NCI-H146 (cell line): ENCODE measurements at places on chromosomes 1 and 21.

- DNase-seq, result peak; percentile 23
Measured at GRCh38 chr1:78045926-78046778, at the start of gene GIPC2. Gene GIPC2, plus strand, starts transcription at chr1:78045966. Its CDS starts 129 bp downstream, at chr1:78046095.

DNA sequence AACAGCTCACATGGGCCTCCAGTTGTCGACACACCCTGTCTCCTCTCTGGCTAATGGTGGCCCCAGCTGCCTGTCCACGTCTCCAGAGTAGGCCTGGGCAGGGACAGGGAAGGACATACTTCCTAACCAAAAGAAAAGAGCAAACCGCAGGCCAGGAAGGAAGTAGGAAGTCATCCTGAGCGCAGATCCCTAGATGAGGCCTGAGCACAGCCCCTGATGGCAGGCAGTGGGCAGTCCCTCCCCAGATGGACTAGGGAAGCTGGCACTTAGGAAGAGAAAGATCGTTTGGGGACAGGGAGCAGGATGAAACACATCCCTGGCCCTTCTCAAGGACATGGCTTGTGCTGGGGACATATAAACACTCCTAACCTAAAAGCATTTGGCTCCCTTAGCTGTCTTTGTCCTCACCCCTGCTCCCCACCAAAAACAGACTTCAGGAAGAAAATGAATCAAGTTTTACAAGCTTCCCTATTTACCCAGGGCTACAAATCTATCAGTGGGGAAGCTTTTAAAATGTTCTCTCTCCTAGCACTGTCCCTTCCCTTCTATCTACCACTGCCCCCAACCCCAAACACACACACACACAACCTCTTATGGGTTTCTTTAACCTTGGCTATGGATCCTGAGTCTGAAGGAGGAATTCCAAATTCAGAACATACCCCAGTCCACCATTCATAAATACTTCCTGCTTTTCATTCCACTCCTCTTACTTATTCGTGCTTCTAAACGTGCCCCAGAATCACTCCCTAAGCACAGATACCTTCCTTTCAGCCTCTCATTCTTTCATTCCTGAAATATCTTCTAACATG is 21.1 kb downstream of the SSBP3 start:
- DNase-seq, result no peak

GRCh38 chr1:229889031-229889517 is 178.0 kb upstream of the GALNT2 start:
- no peak for DNase-seq

DNA sequence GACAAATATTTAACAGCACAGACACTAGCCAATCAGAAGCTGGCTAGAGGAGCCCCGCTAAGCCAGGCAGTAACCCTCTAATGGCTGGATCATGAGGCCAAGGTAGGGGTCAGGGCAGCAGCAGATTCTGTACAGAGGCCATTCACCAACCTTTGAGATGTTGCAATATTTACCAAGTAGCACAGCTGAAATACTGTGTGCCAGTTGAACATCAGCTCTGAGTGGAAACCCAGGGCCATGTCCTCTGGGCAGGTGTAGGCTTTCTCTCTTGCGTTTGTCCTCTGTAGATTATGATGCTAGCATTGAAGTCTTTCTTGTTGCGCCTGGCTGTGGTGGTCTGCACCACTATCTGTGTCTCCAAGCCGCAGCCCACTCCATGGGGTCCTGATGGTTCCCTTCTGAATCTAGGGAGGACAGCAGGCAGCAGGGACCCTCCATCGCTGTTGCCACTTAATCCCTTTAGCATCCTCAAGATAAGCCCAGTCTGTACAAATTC is 2.5 kb upstream of the COG2 start:
- no peak for DNase-seq

DNA sequence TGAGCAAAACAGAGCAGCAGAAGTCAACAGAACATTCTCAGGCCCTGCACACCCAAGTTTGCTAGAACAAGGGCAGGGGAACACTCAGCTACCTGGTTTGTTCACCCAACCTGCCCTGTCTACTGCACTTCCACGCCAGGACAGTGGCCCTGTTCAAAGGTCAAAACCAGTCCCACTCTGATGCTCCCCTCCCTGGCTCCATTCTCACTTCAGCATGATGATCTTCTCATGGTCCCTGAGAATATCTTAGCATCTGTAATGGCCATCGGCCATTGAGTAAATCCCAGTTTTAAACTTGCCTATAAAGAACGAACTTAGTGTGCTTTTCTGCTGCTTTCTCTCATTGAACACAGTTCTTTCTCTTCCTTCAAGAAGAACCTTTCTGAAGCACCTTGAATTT is 293.6 kb downstream of the SMYD3 start:
- DNase-seq, result no peak

DNA sequence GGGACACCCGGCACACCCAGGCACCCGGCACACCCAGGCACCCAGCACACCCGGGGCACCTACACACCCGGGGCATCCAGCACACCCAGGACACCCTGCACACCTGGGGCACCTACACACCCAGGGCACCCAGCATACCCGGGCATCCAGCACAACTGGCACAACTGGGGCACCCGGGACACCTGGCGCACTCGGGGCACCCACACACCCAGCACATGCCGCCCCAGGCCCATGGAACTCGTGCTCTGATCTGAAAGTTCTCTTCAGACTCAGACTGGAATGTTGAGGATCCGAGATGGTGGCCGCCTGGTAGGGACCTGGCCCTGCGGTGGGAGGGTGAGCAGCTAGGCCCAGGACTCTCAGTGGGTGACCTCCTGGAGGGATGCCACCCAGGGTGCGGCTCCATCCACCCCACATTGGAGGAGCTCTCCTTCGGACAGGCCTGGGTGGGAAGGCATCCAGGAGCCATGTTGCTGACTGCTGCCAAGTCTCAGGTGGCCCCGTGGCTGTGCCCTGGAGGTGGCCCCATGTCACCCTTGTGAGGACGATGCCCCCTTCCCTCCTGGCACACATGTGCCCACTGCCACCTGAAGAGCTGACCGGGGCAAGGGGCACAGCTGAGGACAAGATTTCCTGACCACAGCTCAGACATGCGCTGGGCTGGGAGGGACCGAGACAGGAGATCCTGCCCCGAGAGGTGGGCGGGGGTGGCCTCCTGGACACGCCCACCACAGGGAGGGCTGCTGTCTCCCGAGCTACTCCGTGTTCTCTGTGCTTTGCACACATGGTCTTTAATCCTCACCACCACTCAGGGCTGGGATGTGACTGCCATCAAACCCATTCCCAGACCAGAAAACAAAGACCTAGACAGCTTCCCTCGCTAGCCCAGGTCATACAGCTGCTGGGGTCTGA is 37.0 kb downstream of the UBE2G2 start:
- DNase-seq, result no peak

- no peak for DNase-seq
Measured at GRCh38 chr1:63873751-63874150, 99.9 kb downstream of the ROR1 start.

GRCh38 chr1:33823830-33824229 is 40.0 kb upstream of the HMGB4 start:
- no peak for DNase-seq

DNA sequence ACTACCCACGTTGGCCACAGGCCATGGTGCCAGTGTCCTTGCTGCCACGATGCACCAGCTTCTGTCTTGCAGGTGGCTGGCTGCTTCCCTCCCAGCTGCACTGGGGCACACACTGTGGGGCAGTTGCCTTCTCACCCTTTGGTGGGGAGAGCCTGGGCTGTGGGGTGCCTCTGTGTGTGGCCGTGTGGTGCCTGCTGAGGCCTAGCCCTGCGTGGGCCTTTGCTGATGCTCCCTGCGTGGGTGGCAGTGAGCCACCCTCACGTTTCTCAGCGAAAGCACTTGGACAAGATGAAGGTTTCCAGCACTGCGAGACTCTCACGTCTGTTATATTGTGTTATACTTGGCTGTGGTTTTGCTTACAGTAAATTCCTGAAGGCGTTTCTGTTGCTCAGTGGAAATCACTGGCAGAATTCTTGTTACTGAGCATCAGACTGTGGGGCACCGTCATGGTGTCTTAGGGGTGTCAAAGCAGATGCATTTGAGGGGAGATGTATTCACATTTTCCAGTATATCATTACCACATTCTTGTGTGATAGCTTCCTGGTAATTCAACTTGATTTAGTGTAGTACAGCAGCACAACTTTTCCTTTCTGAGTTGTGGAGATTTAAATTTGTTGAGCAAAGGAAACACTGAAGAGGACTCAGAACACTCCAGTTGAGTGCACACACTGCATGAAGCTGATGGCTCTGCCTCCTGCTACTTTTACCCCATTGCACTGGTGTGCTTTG is 124.7 kb downstream of the PCBP3 start:
- no peak for DNase-seq

GRCh38 chr21:34593423-34593822 is 21.5 kb downstream of the RCAN1 start:
- DNase-seq, result peak; percentile 74

GRCh38 chr1:19547814-19548213 is 62.5 kb upstream of the CAPZB start:
- DNase-seq, result no peak

GRCh38 chr1:8903410-8903809 is 24.9 kb upstream of the ENO1 start:
- no peak for DNase-seq

- no peak for DNase-seq
Measured at GRCh38 chr1:62312698-62313097, 6.5 kb downstream of the KANK4 start.

DNA sequence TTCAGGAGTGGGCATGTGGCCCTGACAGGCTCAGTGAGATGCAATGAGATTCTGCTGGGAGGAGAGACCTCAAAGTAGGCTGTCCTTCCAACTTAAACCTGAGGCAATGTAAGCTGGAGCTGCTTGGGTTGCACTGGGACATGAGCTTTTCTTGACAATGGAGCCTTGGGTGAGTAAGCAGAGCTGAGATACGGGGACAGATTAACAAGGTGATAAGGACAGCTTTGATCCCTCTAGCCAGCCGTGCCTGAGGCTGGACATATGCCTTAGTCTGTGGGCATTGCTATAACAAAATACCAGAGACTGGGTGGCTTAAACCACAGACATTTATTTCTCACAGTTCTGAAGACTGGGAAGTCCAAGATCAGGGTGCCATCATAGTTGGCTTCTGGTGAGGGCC is 18.3 kb upstream of the NGF start:
- no peak for DNase-seq

GRCh38 chr1:24151175-24151533 is 8.2 kb upstream of the IL22RA1 start:
- DNase-seq, result peak; percentile 97

GRCh38 chr1:12333036-12333785 is 103.4 kb downstream of the VPS13D start:
- no peak for DNase-seq
